ENCODE measurements at places on chromosomes 4 and X. TPM values are rescaled to one million over a fixed set of nuclear protein-coding genes. Genes with fewer than 3 reads are reported as not detected.

Gene DKK2
- 1.4 TPM for total RNA-seq

Gene BANK1
- 0.22 TPM for total RNA-seq

Gene KIAA1210
- 0.08 TPM for total RNA-seq

Gene TCEAL7
- 6.4 TPM for total RNA-seq

Gene SLC35A2
- 13.0 TPM for total RNA-seq

Gene CT45A3
- total RNA-seq = not detected

Gene CABS1
- total RNA-seq = not detected

Gene TMEM47
- total RNA-seq = 32.1 TPM

Gene DIPK2B
- total RNA-seq = 14.0 TPM

Gene CLDN22
- not detected for total RNA-seq

Gene CAPN6
- 0.62 TPM for total RNA-seq

Gene XAGE3
- total RNA-seq = not detected
